ENCODE measurements at places on chromosomes 11 and 22.
A peak's percentile ranks its signal among the peaks of the same experiment; 100 is the strongest.

DNA sequence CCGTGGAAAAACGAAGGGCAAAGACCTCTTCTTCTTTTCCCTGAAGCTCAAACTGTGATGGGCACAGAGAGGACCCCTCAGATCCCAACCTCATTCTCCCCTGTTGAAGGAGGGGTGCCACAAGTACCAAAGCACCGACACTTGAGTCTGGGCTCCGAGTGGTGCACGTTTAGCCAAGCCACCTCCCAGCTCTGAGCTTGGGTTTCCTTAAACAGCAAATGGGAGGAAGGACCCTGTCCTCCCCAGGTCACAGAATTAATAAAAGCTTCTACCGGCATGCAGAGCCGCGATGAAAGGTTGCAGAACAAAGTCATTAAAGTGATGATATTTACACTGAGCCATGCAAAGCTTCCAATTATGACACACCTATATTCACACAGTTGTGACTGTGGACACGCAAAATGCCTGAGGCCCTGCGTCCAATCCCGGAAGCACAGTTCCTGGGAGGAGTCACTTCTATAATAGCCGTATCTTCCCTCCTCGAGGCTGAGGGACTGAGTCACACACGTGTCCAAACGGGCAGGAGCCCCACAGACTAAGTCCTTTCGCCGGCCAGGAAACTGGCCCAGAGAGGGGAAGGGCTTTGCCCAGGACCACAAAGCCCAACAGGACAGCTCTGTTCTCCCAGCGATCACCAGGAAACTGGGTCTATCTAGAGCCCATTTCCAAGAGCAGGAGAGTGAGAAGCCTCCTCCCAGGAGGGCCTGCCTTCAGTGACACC, 922 bp upstream of the CSNK1E start:
- DNase-seq = peak; percentile 31

- no peak for DNase-seq
These were observed 46.4 kb upstream of the AMOTL1 start for GRCh38 chr11:94721565-94722292.

DNA sequence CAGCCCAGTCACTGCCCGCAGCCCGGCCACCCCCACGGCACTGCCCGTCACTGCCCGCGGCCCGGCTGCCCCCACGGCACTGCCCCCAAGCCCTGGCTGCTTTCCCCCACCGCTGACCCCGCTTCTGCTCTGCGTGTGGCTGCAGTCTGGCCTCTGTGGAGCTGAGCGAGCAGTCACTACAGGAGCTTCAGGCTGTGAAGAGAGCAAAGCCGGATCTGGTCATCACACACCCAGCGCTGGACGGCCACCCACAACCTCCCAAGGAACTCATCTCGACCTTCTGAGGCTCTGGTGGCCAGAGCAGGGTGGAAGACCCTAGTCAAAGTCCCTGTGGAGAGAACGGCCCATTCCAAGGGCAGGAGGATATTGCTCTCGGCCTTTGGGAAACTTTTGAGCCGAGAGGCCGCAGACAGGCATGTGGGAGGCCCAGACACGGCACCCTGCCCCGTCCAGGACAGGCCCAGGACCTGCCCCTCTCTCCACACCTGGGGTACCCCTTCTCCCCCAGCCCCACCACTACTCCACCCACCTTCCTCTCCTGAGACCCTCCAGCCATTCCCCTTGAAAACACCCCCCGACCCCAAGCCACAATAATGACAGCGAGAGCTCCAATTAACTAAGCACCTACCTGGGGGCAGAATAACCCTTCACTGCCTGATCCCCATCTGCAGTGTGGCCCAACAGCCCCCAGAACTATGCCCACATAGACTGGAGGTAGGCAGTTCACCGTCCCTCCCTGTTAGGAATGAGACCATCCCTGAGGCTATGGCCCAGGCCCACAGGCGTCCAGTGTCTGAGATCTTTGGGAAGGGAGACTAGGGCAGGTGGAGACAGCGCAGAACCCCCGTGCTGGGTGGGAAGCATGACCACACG, 3.7 kb upstream of the PGGHG start:
- no peak for DNase-seq

DNA sequence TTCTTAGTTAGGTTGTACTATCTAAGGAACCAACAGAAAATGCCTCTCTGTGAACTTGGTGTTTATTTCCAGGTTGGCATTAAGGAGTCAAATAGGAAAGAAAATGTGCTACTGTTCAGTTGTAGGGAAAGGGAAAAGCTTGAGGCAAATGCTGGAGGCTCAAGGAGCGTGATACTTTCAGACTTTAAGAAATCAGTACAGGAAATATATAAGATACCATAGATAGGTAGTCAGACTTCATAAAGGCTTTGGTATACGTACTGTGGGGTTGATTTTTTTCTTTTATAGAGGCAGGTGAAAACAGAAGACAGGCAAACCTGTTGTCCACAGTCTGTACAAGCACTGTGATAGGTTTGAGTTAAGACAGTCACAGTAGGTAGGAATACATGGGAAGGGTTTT, 30.8 kb downstream of the EP300 start:
- no peak for DNase-seq

DNA sequence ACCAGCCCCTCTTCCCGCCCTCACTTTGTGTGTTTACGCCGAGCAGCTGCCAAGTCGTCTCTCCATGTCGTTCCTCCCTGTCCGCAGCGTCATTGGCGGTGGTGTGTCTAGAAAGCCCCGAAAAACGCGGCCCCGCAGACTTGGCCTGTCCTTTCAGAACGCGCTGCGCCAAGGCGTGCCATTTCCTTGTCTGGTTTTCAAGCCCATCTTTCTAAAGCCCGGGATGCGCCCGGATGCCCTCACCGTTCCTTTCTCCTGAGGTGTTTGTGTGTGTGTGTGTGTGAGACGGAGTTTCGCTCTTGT, 557 bp downstream of the MOV10L1 start:
- DNase-seq = no peak

- DNase-seq = no peak
These were observed 77.5 kb upstream of the BID start for GRCh38 chr22:17851759-17852158.

DNA sequence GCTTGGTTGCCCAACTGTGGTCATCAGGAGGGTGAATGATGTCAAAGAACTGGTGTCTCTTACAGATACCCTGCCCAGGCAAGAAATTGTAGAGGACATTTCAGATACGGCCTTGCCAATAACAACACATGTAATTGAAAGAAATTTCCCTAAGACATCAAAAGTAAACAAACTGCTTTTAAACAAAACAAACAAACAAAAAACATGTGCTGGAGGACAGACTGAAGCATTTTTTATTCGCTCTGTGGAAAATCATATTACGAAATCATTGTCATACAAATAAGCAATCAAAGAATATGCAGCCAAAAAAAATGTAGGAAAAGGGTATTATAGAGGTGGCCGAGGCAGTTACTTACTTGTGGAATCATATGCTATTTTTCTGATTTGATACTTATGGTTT, 52.1 kb upstream of the MYEOV start:
- no peak for DNase-seq

DNA sequence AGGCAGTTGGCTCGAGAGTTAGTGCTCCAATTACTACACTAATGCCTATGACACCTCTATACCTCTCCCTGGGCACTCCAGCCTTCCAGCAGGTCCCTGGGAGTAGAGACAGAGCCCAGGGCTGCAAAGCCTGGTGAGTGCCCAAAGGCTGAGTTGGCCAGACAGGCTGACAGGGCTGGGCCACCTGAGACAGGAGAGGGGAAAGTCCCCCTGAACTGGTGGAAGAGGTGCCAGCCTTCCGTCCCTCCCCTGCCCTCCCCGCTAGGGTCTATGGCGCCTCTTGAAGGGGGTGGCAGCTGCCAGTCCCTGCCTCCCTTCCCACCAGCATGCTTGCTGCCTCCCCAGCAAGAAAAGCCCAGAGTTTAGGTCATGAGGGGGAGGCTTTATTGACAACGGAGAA, 3.0 kb downstream of the KCNJ11 start:
- DNase-seq = no peak

- DNase-seq = no peak
These were observed at the start of gene ATG16L2 for GRCh38 chr11:72814286-72815109. Gene ATG16L2 (plus strand): TSS chr11:72814411. CDS start chr11:72814446, 35 bp downstream.

DNA sequence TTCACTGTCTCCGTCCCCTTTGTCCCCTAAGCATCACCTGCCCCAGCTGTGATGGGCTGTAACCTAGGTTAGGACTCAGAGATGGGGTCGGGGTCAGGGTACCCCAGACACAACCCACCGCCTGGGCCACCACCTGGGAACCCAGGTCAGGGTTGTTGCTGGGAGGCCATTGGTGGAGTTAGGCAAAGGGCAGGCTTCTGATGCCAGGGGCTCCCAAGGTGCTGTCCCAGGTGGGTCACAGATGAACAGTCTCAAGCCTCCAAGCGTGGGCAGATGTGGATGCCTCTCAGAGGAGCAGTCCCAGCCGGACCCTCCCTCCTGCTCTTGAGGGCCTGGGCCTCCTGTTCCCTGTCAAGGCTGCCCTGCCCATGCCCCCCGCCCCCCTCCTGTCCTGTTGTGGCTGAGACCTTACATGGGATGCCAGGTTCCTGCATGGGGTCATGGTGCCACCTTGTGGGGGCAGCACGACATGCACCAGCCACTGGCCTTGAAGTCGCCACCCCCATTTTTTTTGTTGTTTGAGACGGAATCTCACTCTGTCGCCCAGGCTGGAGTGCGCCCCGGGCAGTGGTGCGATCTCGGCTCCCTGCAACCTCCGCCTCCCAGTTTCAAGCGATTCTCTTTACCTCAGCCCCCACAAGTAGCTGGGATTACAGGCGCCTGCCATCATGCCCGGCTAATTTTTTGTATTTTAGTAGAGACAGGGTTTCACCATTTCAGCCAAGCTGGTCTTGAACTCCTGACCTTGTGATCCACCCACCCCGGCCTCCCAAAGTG, 12.1 kb downstream of the GATD1 start:
- no peak for DNase-seq

DNA sequence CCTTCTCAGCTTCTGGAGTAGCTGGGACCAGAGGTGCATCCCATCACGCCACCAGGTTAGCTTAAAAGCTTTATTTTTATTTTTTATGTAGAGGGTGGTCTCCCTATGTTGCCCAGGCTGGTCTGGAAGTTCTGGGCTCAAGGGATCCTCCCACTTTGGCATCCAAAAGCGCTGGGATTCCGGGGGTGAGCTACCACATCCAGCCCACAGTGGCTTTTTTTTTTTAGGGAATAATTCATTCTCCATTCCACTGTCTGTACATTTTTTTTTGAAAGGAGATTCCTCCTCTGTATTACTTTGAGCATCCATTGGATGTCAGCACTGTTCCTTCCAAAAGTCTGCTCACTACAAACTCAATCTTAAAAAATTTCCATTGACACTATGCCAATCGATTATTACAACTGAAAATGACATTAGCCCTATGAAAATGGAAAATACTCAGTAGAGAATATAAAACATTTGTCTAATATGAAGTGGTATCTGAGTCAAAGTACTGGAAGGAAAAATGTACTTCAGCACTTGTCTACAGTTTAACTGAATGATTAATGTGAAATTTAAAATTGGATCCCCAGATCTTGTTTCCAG, 1.3 kb upstream of the LPXN start:
- DNase-seq = no peak

DNA sequence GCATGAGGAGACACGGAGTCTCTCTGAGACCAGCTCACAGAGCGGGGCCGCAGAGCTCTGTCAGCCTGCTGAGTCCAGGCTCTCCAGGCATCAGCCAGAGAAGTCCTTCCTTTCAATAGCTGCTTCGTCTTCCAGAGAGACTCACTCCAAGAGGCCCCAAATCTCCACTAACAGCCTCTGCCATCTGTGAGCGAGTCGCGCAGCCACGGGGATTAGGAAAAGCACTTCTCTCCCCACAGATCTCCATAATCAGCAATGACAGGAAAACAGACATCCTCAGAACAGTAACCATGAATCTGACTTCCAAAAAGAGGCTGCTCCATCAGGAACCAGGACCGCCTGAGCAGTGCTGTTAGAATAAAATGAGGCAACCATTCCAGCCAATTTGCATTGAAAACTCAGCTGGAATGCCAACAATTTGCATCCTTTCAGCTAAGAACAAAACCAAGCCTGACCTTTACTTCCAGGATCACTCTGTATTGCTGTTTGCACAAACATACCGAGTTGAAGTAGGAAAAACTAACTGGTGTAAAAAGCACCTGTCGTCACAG, 65.4 kb downstream of the SMCO4 start:
- DNase-seq = no peak
